GM23248 (cell line): ENCODE measurements at places on chromosomes 4 and X. TPM values are rescaled to one million over a fixed set of nuclear protein-coding genes. Genes with fewer than 3 reads are reported as not detected.

Gene FGB
- polyA plus RNA-seq, result not detected in 2 replicates

Gene NOX1
- 0.16 and 0.18 TPM in 2 replicates for polyA plus RNA-seq

- DNase-seq, result peak; percentile 2
These were observed 62.9 kb upstream of the NDST3 start for GRCh38 chr4:117971403-117971802.

DNA sequence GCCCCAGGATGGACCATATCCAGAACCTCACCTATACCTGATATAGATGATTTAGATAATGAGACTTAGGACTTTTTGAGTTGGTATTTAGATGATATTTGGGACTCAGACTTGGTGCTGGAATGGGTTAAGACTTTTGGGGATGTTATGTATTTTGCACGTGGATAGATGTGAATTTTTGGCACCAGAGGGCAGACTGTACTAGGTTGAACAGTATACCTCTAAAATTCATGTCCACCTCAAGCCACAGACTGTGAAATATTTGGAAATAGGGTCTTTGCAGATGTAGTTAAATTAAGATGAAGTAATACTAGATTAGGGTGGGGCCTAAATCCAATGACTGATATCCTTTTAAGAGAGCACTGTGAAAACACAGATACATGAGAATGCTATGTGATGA, 15.6 kb downstream of the RBM41 start:
- peak; percentile 14 for DNase-seq

- DNase-seq, result peak; percentile 70
These were observed 84.3 kb upstream of the PRSS48 start for GRCh38 chr4:151192556-151193235.

DNA sequence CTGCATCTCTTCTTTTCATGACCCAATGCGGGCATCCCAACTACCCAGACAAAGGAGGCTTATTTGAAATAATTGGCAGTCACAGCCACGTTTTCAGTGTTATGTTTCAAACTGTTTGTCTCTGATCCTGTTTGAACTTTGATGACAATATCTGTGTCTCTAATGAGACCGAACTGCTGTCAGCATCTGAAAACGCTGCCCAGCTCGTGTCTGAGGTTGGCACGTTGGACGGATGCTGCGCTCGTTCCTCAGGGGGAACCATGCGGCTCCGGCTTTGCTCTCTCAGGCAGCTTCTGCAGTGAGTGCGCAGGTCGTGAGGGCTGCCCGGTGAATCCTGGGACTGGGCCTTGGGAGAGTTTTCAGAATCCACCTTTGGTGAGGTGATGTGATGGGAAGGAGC, 58.4 kb upstream of the SORBS2 start:
- DNase-seq, result no peak

- DNase-seq, result peak; percentile 39
These were observed 73.0 kb downstream of the FAT4 start for GRCh38 chr4:125387770-125388169.
